Activated gamma-delta T cell treated with Interleukin-2 at 50 U/mL for 16 hours (primary cell): ENCODE measurements at places on chromosomes 13 and 19.
A peak's percentile ranks its signal among the peaks of the same experiment; 100 is the strongest.

DNA sequence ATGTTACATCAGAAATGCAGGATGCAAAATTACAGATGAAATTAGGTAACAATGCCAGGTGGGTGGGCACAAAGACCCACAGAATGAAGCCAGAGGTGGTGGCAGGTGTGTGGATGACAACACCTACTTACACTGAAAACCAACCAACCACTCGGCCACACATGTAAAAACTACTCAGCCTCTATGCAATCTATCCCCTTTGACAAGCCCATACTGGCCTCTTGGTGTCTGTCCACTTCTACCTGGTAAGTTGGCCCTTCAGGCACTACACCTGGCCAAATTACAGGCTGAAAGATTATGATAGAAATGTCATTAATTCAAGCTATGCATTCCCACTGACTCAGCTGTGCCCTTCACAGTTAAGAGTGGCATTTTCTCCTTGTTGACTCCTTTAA, 50.0 kb downstream of the BRD4 start:
- DNase-seq = no peak

- DNase-seq = no peak
These were observed 39.6 kb downstream of the CYP2B6 start for GRCh38 chr19:41030651-41031050.

DNA sequence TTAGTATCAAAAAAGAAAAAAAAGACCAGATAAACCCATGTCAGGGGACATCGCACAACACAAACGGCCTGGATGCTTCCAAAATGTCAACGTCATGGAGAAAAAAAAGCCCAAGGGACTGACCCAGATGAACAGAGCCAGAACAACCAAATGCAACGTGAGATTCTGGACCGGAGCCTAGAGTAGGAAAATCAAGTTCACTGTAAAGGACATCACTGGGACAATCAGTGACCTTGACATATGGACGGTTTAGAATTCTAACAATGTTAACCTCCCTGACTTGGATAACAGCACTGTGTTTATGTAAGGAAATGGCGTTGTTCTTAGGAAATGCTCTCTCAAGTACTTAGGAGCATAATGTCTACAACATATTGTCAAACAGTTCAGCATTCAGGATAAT, 15.1 kb upstream of the EMP3 start:
- no peak for DNase-seq

DNA sequence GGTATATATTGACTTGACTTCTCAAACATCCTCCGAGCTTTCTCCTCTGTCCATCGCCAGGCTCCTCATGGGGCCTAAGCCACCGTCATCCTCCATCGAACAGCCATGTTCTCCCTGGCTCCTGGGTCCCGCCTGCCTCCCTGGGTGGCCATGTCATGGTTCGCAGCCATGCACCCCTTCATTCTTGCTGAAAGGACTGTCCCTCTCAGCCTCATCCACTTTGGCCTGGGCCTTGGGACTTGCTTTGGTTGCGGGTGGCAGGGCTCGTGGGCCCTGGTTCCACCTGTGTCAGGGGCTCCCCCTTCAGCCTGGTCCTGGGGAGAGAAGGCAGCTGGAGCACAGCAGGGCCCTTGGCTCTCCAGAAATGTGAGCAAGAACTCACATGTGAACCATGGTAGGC, 183.8 kb downstream of the KATNAL1 start:
- no peak for DNase-seq

- no peak for DNase-seq
These were observed 28.6 kb upstream of the VSTM2B start for GRCh38 chr19:29497241-29497640.

GRCh38 chr19:51713319-51714285, 10.2 kb downstream of the HAS1 start:
- DNase-seq = no peak

DNA sequence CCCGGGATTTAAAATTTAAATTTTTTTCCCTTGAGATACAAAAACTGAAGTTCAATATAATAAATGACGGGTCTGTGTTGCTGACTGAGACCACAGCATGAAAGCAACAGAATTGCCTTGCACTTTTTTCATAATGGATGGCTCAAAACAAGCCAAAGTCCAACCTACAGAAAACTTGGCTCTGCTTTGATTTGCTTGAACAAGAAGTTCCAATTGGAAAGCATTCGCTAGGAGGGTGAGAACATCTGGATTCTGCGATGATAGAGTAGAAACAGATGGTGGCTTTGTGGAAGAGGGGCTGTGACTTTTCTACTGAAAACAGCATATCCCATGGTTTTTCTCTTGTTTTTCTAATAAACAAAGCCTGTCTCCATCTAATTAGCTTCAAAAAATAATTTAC, 46.4 kb downstream of the THSD1 start:
- no peak for DNase-seq

DNA sequence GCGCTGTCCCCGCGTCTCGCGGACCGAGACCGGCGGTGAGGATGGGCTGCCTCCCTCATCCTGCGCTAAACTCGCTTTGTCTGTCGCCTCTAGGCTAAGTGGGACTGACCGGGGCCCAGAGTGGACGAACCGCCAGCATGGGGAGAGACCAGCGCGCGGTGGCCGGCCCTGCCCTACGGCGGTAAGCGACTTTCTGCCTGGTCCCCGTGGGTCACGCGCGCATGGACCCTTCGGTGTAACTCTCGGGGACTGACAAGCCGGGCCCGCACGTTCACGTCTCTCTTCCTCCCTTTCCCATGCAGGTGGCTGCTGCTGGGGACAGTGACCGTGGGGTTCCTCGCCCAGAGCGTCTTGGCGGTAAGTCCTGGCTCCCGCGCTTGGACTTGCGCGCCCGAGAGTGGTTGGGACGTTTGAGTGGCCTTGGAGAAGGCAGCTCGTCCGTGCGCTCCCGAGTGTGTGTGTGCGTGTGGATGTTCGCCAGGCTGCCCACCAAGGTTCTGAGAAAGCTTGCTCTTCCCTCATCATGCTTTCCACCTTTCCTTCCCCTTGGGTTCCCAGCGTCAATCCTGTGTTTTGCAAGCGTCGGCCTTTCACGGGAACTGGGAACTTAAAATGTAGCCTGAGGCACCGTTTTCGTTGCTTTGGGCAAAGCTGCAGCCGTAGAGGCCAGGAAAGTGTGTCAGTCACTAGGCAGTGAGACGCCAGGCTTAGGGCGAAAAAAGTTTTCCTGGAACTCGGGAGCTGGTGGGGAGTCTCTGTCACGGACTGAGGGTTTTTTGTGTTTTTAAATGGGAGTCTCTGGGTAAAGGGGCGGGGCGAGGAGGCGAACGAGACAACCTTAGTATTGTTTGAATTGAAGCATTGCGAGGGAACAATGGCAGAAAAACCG, 927 bp downstream of the COL4A2 start:
- no peak for DNase-seq

GRCh38 chr19:28039677-28040381, 1173.1 kb downstream of the UQCRFS1 start:
- no peak for DNase-seq

DNA sequence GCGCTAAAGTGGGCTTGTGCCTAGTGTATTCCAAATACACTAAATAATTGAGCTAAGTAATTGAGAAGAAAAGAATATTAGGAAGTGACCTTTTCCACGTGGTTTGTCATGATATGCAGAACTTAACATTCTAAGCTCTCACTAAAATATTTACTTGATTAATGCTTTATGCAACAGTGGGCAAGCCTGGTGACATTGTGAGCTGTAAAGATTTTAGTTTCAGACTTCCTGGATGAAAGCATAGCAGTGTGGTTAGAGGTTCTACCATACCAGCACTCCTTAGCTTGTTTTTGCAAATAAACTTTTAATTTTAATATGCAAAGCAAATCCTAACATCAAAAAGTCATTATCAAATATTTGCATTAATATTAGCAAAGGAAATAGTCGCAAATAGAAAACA, 1065.1 kb upstream of the SPRY2 start:
- DNase-seq = no peak

- DNase-seq = no peak
These were observed 3.4 kb upstream of the WIZ start for GRCh38 chr19:15453091-15453578.

GRCh38 chr13:102510072-102510471, 86.7 kb upstream of the TPP2 start:
- DNase-seq = no peak

DNA sequence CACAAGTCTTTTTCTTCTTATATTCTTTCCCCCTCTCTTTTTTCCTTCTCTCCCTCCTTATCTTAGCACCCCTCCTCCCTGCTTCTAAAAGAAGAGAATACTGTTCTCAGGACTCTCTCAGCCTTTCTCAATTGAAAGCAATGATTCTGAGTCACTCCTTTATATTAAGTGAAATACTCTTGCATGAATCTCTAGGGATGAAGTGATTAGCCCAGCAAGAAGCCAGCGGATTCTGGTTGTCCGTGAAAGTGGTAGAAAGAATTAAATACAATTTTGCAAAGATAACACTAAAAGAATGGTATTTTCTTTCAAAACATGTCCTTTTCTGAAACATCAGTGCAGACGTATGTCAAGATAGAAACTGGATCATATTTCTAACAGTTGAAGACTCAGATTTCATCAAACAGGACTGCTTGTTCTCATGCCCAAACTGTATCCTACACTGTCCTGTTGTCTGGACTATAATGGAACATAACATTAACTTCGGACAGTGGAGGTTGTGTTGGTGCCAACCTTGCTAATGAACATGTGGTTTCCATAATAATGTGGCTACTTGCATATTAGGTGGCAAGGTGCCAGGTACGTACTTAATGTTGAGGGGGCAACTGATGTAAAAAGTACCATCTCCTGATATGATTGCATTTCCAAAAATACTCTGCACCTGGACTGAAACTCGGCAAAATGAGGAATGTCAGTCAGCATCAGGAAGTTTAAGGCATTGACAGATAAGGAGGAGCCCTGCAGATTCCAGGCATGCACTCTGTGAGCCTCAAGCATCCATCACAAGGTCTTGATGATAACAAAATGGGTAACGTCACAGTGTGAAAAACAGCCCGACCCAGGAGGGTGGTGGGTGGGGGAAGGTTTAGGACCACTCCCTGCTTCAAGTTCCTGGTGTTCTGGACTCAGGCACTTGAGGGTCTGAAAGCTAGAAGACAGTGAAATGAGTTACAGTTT, 357.2 kb downstream of the DLEU7 start:
- no peak for DNase-seq

GRCh38 chr19:40006273-40006691, 9.4 kb downstream of the ZNF546 start:
- no peak for DNase-seq

- DNase-seq = no peak
These were observed 32.9 kb upstream of the KCTD15 start for GRCh38 chr19:33763633-33764371.

- DNase-seq = peak; percentile 49
These were observed 1.2 kb downstream of the CGB7 start for GRCh38 chr19:49056101-49056901.

GRCh38 chr19:32966750-32967149, 5.0 kb downstream of the CEP89 start:
- DNase-seq = no peak

GRCh38 chr13:99977912-99978798, 3.4 kb upstream of the ZIC2 start:
- DNase-seq = no peak
